Stimulated activated CD4-positive, alpha-beta T cell treated with anti-CD3 and anti-CD28 coated beads, Interleukin-4, amount 100 ng/mL, for 24 hours (primary cell): ENCODE measurements at places on chromosomes 6 and 20.

DNA sequence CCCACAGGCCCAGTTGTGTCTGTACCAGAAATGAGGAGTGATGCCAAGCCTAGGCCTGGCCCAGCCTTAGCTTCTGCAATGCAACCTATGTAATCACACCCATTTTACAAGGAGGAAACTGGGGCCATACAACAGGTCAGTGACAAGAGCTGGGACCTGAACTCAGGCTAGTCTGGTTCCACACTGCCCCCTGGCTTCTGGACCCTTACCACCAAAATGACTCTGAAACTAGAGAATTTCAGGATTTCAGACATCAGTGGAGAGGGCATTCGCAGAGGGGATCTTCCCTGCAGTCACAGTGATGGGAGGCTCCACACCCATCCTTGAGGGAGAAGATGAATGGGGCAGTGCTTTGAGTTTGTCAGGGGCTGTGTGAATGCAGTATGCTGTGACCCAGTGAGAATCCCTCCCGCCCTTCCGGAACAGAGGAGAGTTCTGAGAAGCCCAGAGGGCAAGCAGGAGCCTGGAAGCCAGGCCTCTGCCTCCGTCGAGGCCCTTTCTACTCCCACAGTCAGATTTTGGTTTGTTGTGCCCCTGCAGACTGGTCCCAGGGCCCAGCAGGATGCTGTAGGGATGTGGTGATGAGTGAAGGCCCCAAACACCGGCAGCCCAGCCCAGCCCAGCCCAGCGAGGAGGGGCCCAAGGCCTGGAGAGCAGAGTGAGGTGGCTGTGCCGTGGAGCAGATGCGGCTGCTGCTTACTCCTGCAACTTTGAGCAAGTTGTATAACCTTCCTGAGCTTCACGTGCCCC is 48.1 kb upstream of the MYL9 start:
- peak; percentile 10 for DNase-seq

DNA sequence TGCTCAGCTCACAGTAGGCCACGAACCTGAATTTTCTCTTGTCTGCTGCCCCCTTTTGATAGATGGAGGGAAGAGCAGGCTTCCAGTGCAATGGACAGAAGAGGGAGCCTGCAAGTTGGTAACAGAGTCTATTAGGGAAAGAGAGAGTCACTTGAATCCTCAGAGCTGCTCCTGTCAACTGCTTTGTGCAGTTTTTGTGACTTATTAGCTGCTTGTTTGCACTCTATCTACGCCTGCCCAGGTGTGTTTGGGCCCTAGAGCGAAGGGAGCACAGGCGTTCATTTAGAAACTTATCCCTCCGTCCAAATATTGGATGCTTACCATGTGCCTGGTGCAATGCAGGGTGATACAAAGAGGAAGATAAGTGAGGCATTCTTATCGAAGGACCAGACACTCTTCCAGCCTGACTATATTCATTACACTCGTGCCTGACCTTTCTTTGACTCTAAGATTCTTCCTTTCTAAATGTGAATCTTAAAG is 11.6 kb upstream of the SLC2A12 start:
- DNase-seq: peak; percentile 61

DNA sequence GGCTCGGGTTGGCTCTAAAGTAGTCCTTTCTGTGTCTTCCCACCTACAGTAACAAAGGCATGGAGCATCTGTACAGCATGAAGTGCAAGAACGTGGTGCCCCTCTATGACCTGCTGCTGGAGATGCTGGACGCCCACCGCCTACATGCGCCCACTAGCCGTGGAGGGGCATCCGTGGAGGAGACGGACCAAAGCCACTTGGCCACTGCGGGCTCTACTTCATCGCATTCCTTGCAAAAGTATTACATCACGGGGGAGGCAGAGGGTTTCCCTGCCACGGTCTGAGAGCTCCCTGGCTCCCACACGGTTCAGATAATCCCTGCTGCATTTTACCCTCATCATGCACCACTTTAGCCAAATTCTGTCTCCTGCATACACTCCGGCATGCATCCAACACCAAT is 291.2 kb downstream of the ESR1 start:
- DNase-seq: no peak

DNA sequence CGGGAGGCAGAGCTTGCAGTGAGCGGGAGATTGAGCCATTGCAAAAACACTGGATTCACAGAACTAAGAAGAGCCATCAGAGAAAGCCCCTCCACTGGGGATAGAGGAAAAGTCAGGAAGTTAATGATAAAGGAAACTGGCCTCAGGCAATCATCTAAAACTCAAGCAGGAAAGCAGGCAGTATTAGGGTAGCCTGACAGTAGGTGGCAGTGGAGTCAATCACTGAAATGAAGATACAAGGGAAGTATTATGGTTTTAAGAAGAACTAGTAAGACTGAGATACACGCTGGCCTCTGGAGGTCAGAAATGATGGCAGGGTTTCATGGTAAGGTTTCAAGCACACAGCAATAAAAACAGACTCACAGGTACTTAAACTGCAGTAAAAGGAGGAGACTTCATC is 578.3 kb downstream of the HACE1 start:
- DNase-seq: no peak

DNA sequence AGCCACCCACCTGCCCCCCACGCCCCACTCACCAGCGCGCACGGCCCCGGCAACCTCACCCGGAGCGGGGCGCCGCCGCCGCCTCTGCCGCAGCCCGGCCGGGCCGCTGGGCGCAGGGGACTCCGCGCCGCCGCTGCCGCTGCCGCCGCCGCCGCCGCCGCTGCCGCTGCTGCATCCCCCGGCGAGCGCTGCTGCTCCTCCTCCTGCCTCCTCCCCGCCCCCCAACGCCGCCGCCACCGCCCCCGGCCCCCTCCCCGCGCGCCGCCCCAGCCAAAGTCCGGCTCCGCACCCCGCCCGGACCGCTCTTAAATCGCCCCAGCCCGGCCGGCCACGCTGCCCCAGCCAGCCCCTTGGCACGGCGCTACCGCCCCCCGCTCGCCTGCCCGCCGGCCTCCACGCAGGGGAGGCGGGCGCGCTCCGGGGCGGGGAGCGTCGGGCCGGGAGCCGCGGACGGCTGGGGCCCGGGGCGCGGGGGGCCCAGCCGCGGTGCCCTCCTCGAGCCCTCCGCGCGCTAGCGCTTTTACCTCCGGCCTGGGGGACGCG is at the start of gene SULF2:
TSS of gene SULF2 (minus strand) at position 171 of the 543 bp plus-strand sequence. CDS start 28,118 bp downstream, outside the sequence.
- no peak for DNase-seq

- no peak for DNase-seq
These were observed 349.2 kb downstream of the MAFB start for GRCh38 chr20:40339661-40340449.

GRCh38 chr20:41604002-41604401 is 14.2 kb downstream of the CHD6 start:
- no peak for DNase-seq

GRCh38 chr20:17043323-17043722 is 183.5 kb upstream of the PCSK2 start:
- DNase-seq: no peak

DNA sequence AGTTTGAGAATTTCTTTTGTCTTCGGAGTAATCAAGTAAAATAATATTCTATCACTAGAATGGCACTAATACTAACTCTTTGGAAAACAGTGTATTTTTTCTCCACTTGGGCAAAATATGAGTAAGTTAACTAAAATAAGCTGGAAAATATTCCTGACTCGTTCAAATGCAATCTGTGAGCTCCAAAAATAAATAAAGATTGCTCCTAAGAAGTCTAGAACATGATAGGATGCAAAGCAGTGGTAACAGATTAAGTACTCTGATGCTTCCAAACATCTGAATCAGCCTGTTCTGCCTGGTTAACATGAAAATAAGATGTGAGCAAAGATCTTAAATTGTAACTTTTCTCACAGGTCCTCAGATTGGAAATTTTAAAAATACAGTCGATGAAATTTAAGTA is 285.1 kb upstream of the ID4 start:
- no peak for DNase-seq

DNA sequence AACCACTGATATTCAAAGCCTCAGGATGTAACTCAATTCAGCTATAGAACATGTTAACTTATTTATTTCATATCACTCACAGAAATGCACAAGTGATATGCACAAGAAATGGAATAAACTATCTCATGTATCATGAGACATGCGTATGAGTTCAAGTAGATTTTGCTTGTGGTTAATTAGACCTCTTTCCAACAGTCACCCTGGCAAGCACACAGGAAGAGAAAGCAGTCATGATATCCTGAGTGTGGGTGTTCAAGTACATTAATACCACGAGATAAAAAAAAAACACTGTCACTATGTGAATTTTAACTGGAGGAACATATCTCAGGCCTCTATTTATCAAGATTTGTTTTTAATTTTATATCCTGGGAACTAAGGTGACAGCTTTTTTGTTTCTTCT is 64.2 kb downstream of the LAMP5 start:
- DNase-seq: no peak

DNA sequence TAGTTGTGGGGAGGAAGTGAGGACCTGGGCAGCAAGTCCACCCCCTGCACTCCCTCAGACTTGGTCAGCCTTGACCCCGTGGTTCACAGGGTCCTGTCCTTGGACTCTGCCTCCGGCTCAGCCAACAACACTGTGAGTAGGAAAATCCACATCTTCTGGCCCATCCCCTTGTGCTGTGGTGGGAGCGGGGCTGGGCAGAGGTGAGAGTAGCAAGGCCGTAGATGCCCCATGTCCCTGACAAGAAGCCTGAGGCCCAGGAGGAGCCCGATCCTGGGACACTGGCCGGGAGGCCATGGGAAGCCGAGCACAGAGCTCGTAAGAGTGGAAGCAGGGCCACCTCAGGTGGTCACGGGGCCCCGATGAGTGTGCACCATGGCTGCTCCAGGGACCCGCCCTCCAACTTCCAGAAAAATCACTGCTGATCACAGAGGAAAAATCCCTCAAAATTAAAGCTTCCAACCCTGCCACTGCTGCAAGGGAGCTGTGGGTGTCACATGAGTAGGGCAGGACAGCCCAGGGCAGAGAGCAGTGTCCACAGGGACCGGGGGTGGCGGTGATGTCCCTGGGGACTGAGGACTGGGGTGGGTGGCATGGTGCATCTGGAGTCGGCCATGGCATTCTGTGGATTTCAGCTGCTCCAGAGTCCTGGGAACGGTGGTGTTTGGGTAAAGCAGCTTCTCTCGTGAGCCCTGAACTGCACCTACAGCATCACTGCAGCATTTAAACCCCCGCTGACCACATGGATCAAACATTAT is 189.4 kb downstream of the DLL1 start:
- peak; percentile 2 for DNase-seq

GRCh38 chr6:139641376-139641775 is 266.9 kb upstream of the CITED2 start:
- DNase-seq: no peak

- DNase-seq: no peak
These were observed 9.1 kb downstream of the ETV7 start for GRCh38 chr6:36378243-36378920.

DNA sequence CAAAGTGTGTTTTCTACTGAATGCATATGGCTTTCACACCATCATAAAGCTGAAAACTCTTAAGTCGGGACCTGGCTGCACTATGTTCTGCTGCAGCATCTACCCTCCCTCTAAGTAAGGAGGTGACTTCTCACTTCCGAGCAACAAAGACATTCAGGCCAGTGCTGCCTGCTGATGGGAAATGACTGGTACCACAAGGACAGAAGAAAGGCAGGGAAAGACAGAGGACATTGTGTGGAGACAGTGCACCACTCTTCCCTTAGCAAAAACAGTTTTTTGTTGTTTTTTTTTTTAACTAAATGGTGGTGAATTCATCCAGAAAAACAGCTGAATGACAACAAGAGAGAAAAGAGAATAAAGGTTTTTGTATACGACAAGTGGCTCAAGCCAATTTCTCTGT is 81.5 kb downstream of the MAP7 start:
- DNase-seq: no peak

GRCh38 chr6:125406741-125407140 is 105.0 kb upstream of the HDDC2 start:
- no peak for DNase-seq

DNA sequence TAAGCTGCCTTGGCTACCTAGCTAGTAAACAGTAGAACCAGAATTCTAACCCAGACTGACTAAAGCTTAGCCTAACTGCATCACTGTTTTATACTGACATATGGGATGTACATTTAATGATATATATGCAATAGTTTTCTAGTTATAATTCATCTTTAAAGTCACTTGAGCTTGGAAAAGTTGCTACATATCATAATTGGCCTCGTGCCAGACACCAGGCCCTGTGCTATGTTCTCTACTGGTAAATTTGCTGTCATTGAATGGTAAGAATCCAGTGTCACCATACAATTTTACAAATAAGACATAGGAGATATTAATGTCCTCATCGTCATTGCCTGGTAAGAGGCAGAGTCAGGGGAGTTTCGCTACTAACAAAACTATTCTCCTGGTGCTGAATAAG is 396.8 kb downstream of the CDKAL1 start:
- no peak for DNase-seq

GRCh38 chr6:68978411-68978810 is 343.3 kb downstream of the ADGRB3 start:
- DNase-seq: no peak

DNA sequence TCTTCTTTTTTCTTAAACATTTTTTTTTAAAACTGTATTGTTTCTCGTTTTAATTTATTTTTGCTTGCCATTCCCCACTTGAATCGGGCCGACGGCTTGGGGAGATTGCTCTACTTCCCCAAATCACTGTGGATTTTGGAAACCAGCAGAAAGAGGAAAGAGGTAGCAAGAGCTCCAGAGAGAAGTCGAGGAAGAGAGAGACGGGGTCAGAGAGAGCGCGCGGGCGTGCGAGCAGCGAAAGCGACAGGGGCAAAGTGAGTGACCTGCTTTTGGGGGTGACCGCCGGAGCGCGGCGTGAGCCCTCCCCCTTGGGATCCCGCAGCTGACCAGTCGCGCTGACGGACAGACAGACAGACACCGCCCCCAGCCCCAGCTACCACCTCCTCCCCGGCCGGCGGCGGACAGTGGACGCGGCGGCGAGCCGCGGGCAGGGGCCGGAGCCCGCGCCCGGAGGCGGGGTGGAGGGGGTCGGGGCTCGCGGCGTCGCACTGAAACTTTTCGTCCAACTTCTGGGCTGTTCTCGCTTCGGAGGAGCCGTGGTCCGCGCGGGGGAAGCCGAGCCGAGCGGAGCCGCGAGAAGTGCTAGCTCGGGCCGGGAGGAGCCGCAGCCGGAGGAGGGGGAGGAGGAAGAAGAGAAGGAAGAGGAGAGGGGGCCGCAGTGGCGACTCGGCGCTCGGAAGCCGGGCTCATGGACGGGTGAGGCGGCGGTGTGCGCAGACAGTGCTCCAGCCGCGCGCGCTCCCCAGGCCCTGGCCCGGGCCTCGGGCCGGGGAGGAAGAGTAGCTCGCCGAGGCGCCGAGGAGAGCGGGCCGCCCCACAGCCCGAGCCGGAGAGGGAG is 580 bp downstream of the VEGFA start:
- DNase-seq: peak; percentile 33
